ENCODE measurements at places on chromosomes 4 and X.

DNA sequence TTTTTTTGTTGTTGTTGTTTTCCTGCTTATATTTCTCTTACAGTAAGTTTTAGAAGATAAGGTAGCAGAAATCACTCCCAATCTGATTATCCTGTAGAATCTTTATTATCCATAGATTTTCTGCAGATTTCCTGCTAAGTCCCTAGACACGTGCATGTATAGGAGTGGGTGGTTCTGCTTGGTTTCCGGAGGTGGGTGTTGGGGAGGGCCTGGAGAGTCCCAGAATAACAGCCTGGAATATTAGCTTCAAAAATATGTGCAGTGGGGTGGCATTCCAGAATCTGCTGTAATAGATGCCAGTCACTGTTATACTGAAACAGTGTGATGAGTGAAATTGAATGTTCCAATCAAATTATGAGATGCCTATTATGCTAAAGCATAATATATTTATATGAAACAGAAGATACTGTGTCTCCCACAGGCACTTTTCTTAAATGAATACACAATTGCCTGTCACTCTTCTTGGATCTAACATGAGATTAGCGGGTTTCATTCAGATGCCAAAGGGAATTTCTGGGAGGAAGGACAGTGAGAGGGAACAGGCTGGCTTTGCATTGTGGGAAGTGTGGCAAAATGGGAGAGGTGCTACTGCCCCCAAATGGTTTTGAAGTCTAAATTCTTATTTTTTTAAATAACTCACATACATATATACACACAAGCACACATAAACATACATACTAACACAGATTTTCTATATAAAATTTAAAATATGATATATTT is 37.6 kb downstream of the C4orf50 start:
- no peak for DNase-seq

DNA sequence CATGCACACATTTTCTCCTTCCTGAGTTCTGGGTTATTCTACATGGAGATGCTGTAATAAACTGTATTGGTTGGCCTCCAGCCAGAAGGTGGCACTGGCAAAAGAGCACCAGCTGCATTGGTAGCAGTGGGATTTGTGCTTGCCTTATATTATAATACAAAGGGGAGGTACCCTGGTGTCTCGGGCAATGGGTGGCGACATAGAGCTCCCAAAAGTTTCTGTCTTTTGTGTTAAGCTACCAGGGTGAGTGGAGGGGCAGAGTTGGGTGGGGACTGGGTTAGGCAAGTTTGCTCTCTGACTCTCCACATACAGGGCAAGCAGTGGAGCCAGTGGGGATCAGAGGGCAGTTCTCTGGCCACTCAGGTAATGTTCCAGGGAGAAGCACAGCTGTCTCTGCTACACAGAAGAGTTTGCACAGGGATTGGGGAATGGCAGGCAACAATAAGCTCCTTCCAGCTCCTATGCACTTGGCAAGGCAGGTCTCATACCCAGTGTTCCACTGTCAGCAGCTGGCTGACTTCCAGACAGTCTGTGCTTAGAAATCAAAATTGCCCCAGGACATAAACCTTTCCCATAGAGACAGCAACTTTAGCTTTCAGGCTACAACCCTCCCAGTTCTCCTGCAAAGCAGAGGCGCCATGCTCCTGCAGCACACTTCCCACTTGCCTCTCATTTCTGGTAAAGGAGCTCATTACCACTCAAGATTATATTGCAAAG is 463.9 kb upstream of the PCDH7 start:
- no peak for DNase-seq

DNA sequence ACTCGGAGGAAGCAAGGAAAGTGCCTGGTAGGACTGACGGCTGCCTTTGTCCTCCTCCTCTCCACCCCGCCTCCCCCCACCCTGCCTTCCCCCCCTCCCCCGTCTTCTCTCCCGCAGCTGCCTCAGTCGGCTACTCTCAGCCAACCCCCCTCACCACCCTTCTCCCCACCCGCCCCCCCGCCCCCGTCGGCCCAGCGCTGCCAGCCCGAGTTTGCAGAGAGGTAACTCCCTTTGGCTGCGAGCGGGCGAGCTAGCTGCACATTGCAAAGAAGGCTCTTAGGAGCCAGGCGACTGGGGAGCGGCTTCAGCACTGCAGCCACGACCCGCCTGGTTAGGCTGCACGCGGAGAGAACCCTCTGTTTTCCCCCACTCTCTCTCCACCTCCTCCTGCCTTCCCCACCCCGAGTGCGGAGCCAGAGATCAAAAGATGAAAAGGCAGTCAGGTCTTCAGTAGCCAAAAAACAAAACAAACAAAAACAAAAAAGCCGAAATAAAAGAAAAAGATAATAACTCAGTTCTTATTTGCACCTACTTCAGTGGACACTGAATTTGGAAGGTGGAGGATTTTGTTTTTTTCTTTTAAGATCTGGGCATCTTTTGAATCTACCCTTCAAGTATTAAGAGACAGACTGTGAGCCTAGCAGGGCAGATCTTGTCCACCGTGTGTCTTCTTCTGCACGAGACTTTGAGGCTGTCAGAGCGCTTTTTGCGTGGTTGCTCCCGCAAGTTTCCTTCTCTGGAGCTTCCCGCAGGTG is 637 bp downstream of the AR start:
- no peak for DNase-seq

- no peak for DNase-seq
Observed at GRCh38 chrX:71536285-71536684, 3.4 kb downstream of the OGT start.

DNA sequence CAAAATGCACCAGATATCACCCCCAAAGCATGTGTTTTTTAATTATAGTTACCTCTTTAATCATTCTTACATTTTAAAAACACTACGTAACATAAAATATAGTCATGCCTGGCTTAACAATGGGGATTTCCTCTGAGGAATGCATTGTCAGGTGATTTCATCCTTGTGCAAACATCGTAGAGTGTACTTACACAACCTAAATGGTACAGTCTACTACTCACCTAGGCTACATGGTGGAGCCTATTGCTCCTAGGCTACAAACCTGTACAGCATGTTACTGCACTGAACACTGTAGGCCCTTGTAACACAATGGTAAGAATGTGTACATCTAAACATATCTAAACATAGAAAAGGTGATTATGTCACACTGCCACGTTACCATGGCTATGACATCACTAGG is 208.6 kb downstream of the SPOCK3 start:
- no peak for DNase-seq

Data from AG09319 (cell line).